ENCODE measurements at places on chromosomes 11 and 22.

DNA sequence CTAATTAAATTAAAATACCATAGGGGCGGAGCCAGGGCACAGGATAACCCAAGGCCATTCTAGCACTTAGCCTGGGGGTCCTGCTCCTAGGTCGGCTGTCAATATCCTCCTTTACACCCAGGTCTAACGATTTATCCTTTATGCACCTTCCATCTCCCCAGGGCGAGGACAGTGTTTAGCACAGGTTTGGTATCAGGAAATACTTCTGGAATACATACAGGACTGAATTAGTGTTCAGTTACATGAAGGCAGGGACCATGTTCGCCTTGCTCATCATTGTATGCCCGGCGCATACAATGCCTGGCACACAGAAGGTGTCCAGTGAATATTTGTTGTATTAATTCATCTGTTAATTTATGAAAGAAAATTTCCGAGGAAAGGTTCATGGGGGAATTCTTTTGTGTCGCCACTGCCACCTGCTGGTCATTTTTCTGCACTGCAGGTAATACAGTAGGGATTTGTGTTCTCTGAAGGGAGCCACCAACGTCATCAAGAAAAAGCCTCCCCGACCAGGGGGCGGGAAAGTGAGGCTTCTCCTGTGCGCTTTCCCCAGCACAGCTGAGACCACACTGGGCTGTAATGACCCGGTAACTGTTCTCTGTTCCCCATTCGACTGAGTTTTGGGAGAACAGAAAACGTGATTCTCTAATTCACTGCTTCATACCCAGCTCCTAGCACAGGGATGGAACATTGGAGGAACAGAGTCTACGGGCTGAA is 68.7 kb upstream of the ASPHD2 start:
- ATAC-seq = peak; percentile 62

DNA sequence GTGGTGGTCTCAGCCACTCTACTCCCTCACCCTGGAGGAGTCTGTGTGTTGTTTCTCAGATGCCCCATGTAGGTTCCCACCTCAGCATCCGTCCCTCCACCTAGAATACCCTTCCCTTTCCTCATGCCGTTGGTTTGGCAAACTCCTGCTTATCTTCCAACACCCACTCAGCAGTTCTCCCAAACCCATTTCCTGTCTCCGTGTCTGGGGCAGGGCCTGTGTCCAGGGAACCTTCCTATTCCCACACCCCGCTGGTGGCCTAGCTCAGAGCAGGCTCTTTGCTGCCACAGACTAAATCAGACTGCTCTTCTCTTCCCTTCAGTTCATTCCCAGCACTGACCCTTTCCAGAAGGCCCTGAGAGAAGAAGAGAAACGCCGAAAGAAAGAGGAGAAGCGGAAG is 7.5 kb upstream of the SREBF2 start:
- no peak for ATAC-seq

DNA sequence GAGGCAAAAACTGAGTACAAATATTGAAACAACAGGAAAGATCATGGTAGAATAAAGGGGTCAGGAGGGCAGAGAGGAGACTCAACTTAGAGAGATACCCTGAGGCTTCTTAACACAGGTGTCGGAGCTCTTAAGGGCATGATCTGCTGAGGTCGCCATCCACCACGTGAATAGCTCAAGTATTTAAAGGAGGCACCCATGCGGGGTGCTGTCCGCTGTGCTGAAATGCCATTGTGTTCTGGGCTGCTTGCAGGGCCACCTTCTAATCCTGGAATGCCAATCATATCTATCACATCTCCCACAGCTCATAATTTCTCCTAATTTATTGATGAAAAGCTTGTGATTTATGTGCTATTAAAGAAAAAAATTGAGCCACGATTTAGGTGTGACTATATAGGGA is 90.2 kb downstream of the SEZ6L start:
- no peak for ATAC-seq

- no peak for ATAC-seq
Observed at GRCh38 chr11:2256293-2256913, 14.0 kb downstream of the ASCL2 start.

GRCh38 chr11:32529994-32530588 is 53.5 kb upstream of the EIF3M start:
- no peak for ATAC-seq

- no peak for ATAC-seq
Observed at GRCh38 chr22:49326558-49326957, 501.1 kb downstream of the BRD1 start.

GRCh38 chr11:97414801-97415200 is 1025.0 kb downstream of the JRKL start:
- ATAC-seq = no peak

GRCh38 chr11:36500315-36500721 is 9.8 kb downstream of the TRAF6 start:
- peak; percentile 100 for ATAC-seq

GRCh38 chr11:31383116-31383515 is 13.5 kb downstream of the DNAJC24 start:
- no peak for ATAC-seq

DNA sequence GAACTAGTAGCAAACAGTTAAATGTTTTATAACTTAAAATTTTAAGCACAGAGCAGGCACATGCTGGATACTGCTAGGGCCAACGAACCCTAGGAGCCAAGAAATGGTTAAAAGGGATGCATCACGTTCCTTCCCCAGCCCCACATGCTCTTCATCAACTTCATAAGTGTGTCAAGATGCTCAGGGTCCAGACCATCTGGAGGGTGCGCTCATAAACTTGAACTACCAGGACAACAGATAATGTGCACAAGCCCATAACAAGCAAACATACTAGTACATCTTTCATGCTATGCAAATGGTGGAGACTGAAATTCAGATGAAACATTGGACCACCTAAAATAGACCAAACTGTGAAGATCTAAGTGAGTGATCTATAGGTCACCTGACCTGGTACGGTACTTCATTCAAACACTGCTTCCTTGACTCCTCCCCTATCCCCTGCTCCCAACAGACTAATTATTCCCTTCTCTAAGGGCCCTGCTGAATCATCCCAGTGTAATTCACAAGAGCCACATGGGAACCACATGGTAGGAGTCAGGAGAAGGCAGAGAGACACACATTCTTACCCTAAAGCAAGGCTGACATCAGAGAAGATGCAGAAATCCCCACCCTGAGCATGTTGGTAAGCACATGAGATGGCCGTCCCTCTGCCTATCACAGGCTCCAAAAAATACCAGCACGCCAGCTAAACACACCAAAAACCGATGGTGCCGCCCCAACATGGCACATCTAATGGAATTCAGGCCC is 83.9 kb downstream of the ETS1 start:
- peak; percentile 80 for ATAC-seq

DNA sequence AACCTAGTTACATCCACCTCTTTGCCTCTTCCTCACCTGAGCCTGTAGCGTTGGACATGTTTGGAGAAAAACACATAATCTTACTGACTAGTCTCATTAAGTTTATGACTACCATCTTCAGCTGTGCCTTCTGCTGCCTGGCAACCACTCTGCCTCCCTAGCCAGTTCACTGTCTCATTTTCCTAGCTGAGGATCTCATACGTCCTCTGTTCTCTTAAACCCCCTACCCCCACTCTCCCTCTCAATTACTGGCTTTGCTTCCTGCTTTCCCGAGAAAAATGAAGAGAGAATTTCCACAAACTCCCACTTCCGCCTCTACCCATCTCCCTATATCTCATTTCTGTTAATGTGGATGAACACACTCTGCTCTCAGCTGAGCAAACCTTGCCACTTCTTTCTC is 239.3 kb upstream of the POU2AF2 start:
- ATAC-seq = peak; percentile 31

GRCh38 chr11:67632175-67632981 is 2.6 kb upstream of the NUDT8 start:
- no peak for ATAC-seq

- no peak for ATAC-seq
Observed at GRCh38 chr11:122353561-122353960, 237.5 kb upstream of the BLID start.

DNA sequence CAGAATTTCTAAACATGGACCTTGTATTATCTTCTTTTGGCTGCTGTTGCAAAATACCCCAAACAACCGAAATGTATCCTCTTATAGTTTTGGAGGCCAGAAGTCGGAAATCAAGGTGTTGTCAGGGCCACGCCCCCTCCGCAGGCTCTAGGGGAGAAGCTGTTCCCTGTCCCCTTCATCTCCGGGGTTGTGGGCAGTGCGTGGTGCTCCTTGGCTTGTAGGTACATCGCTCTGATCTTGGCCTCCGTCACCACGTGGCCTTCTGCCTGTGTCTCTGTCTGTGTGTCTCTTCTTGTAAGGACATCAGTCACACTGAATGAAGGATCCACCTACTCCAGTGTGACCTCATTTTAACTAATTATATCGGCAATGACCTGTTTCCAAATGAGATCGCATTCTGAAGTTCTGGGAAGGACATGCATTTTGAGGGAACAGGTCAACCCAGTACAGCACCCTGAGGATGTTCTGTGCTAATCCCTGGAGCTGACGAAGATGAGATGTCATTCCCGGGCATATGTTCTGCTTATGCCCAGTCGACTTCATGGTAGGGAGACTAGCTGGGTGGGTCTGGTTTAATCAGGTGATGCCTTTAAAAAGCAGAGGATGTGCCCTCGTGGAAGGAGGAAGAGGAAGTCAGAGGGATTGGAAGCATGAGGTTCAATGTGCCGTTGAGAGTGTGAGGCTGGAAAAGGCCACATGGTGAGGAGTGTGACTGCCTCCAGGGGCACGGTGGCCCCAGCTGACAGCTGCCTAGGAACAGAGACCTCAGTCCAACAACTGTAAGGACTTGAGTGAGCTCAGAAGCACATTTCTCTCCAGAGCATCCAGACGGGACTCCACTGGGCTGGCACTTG is 531.1 kb downstream of the TBC1D22A start:
- no peak for ATAC-seq

DNA sequence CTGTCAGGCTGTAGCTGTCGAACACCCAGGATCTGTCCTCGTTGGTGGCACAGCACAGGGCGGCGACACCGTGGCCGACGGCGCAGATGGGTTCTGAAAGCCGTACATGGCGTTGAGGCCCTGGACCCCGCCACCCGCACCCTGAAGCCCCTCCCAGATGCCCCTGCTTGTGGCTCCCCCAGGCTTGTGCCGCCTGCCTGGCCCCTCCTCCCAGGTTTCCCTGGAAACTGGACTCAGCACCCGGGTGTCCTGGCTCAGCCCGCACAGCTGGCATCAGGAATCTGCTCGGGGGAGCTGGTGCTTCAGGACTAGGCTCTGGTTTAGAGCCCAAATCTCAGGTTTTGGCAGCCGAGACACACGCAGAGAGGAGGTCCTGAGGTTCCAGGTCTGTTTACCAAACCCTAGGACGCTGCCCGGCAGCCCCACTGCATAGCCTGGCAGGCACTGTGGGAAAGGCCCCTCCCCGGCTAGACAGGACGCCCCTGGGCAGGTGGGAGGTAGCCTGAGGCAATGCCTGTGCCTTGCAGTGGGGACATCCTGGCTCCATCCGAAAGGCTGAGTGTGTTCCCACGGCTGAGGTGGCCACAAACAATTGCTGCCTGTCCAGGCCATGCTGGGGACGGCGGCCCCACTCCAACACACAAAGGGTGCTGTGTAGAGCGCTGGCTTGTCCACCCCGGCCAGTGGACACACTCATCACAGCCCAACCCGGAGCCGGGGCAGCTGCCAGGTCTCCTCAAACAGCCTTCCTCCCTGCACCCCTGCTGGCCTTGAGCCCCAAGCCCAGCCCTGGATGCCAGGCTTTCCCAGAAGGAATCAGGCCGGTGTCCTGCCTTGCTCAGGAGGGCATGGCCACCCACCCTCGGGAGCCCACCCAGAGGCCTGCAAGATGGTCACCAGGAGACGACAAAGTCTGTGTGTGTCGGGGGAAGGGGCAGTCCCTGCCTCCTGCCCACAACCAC is 4.6 kb downstream of the GATD1 start:
- ATAC-seq = no peak

DNA sequence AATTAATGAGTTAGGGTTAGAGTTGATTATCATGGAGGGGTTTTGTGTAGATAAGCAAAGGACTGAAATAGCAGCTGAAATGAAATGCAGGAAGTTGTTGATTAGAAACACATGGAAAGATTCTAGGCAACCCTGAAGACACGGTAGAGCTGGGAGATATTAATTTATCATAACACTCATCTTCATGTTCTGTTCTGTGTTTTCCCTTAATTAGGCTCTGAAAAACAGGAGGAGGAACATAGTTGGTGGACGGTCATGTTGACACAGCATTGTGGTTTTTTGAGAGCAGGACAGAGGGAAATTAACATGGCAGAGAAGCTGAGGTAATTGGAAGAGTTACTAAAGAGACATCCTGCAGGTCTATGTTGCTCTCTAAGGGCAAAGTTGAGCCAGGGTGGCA is 138.8 kb upstream of the UBASH3B start:
- ATAC-seq = no peak

DNA sequence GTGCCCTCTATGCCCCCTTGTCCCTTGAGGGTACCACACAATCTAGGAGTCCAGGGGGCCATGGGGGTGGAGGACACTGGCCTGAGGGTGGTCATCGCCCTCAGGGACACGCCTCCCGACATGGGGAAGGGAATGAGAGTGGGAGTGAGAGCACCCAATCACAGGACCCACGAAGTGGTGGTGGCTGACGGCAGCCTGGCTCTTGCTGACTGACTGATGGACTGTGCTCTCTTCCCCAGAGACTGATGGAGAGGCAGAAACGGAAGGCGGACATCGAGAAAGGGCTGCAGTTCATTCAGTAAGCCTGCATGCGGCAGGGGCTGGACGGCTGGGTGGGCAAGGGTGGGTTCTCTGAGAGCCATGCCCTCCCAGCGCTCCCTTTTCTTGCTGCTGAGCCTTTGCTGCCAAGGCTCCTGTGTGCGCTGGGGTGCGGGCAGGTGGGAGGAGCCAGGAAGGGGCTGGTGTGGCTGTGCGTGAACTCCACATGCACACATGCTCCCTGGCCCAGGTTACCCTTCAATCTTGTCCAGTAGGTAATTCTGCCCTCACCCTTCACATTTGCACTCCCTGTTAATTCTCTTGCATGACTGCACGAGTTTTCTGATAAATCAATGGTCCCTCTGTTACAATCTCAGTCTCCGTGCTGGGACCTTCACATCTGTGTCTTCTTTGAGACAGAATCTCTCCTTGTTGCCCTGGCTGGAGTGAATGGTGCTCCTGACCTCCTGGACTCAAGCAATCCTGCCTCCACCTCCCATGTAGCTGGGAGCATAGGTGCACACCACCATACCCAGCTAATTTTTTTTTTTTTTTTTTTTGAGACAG is 19.3 kb downstream of the ZC3H7B start:
- ATAC-seq = no peak

GRCh38 chr11:17633279-17633986 is 85.9 kb upstream of the MYOD1 start:
- no peak for ATAC-seq

DNA sequence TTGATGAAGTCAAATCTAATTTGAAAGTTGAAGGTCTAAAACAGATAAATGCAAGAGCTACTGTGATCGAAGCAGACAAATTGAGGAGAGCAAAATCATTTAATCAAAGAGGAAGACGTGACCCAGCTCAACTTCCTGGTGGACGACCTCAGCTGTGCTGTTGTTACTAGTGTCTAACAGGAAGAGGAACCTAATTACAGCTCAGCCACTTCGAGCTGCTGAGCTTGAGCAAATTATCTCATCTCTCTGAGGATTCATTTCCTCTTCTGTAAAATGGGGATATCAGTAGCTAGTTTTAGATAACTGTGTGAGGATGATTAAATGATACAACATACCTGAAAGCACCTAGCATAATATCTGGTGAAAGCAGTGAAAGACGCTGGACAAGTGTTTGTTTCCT is 48.6 kb upstream of the OLFML1 start:
- ATAC-seq = no peak
